ENCODE measurements at places on chromosomes 12 and 14.

GRCh38 chr12:70605976-70606375 lies 31.3 kb downstream of the PTPRB start:
- DNase-seq, result no peak

GRCh38 chr14:100865682-100866591 lies 37.6 kb downstream of the RTL1 start:
- no peak for DNase-seq

- no peak for DNase-seq
Observed at GRCh38 chr12:105449431-105449830, 118.9 kb downstream of the C12orf75 start.

GRCh38 chr12:120439646-120440247 lies 1.8 kb downstream of the COX6A1 start:
- peak; percentile 59 for DNase-seq

DNA sequence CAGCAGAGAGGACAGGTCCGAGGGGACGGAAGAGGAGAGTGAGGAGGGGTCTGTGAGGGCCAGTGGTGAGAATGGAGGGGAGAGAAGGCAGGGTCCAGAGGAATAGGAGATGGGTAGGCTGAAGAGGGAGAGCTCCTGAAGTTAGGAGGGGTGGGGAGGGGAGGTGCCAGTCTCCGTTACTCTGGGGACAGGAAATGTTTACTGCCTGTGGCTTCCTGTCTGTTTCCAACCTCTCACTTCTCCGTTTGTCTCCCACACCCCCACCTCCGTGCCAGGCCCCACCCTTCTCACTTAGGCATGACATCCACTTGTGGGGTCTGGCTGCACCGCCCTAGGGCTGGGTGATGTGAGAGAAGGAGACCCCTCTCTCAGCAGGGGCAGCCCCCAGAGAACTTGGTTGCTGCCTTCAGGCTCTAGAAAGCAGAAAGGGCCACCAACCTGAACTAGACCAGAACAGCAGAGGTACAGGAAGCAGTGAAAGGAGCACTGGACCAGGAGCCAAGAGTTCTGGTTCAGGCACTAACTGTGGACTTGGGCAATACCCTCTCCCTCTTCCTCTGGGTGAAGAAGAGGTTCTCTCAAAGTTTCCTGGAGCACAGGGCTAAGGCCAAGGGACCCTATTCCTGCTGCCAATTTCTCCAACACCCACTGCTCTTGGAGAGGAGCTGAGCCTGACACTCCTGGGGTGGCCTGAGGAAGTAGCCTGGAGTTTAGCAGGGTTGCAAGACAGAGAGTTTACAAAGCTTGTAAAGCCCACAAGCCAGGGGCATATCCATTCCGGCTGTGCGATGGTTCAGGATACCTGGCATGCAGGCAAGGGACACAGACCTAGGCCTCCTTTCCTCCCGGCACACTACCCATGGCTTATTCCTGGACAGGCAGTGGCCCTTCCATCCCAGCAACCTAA lies 5.5 kb downstream of the ITGA5 start:
- peak; percentile 71 for DNase-seq

- no peak for DNase-seq
Observed at GRCh38 chr14:97442363-97442762, 645.2 kb downstream of the VRK1 start.

GRCh38 chr12:95955549-95956159 lies 12.5 kb downstream of the AMDHD1 start:
- no peak for DNase-seq

- peak; percentile 76 for DNase-seq
Observed at GRCh38 chr12:53543539-53543938, 36.3 kb upstream of the NPFF start.

DNA sequence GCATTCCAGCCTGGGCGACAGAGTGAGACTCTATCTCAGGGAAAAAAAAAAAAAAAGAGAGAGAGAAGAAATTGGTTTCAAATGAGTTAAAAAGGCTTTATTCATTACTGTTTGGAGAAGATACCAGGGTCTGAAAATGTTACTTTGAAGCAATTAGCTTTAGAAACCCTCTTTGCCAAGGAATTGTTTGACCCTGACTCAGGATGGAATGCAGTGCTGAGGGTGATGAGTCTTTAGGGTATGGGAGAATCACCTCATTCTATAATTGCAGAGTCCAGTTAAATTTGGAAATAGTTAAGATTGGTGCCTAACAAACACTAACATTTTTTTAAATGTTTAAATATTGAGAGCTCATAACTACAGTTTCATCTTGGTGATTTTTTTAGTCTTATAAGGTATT lies 13.3 kb downstream of the RAP1B start:
- no peak for DNase-seq

GRCh38 chr12:131057722-131058515 lies 104.2 kb downstream of the ADGRD1 start:
- peak; percentile 5 for DNase-seq

DNA sequence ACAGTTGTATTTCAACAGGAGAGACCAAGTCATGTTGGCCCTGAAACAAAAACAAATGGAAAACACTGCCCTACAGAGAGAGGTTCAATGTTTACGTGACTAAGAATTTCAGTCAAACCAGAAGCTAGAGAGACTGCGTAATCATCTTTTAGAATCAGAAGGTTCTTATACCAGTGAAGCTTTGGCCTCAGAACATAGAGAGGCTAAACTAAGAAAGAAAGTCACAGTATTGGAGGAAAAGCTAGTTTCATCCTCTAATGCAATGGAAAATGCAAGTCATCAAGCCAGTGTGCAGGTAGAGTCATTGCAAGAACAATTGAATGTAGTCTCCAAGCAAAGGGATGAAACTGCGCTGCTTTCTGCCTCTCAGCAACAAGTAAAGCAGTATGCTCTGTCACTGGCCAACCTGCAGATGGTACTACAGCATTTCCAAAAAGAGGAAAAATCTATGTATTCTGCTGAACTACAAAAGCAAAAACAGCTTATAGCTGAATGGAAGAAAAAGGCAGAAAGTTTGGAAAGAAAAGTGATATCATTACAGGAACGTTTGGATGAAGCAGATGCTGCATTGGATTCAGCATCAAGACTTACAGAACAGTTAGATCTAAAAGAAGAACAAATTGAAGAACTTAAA lies 32.5 kb upstream of the NUAK1 start:
- no peak for DNase-seq

DNA sequence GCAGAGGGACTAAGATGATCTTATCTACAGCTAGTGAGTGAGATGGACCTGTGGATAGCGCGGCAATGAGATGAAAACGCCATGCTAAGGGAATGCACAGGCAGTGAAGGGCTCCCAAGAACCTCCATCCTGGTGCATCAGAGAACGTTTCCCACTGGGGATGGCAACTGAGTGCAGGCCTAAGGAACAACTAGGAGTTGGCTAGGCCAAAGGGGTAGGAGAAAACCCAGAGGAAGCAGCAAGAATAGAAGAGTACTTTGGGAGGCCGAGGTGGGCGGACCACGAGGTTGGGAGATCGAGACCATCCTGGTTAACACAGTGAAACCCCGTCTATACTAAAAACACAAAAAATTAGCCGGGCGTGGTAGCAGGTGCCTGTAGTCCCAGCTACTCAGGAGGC lies 24.6 kb upstream of the BATF start:
- DNase-seq, result no peak

GRCh38 chr14:99043756-99044155 lies 228.2 kb downstream of the BCL11B start:
- no peak for DNase-seq

DNA sequence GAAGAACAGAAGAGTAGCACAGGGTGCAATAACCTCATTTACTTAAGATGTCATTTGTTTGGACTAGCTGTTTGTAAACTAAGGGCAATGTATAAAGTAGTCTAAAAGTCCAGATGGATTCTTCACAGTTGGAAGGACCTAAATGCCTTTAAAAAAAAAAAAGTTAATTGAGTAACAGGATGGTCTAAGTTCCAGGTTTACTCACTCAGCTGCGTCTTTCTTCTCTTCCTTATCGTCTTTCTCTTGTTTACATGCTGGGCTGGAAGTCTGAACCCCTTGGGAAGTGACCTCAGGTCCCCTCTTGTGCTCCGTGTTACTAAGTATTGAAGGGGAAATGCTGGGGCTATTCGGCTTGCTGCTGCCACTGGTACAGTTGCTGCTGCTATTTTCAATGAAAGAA lies 82.5 kb downstream of the SH2B3 start:
- DNase-seq, result no peak

DNA sequence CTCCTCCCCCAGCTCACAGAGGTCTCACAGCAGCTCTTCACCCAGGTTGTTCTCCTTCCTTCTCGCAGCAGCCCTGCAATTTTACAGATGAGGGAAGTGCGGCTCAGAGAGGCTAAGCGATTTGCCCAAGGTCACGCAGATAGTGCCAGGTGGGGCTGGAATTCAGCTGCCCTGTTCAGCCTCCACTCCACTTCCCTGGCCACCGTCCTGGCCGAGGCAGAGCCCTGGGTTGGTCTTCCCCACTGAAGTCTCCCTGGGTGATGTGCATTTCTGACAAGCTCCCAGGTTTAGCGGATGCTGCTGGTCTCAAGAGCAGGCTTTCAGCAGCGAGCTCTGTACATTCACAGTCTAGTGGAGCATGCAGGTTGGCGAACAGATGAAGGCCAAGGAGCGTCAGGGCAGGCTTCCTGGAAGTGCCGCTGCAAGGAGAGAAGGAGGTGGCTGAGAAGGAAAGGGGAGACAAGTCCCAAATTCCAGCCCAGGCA lies 28.9 kb upstream of the EML1 start:
- DNase-seq, result no peak

Data from femur (tissue), 1 donor.